ENCODE measurements at places on chromosomes 2 and 18. TPM values are rescaled to one million over a fixed set of nuclear protein-coding genes. Genes with fewer than 3 reads are reported as not detected.

Gene HOXD3
- 47.6 TPM for total RNA-seq

Gene NETO1
- total RNA-seq, result 0.35 TPM

Gene NFE2L2
- 80.3 TPM for total RNA-seq

Gene SPHKAP
- 0.27 TPM for total RNA-seq

Gene THUMPD2
- total RNA-seq, result 32.9 TPM

Gene DLGAP1
- 18.9 TPM for total RNA-seq

Gene ROCK2
- 25.9 TPM for total RNA-seq

Gene SLC14A1
- total RNA-seq, result 0.38 TPM

Gene SERPINB11
- not detected for total RNA-seq

Gene PPP1CB
- total RNA-seq, result 219 TPM

Gene VIT
- total RNA-seq, result not detected

GRCh38 chr2:138652378-138652777, 127.8 kb downstream of the NXPH2 start:
- ATAC-seq, result no peak

DNA sequence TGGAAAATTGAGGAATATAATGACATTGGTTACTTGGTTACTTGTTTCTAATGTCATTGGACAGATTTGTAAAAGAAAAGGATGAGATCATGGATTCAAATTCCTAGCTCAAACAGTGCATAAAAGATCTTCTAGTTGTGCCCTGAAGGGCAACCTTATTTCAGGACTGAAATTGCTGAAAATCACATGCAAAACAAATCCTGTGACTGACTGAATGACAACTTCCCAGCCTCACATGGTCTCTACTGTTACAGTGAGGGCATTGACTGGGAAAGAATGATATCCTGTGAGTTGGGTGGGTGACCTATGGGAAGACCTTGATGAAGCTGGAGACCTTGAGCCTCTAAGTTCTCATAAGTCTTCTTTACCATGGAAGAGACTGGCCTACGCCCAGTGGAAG, 90.4 kb upstream of the HAAO start:
- no peak for ATAC-seq

DNA sequence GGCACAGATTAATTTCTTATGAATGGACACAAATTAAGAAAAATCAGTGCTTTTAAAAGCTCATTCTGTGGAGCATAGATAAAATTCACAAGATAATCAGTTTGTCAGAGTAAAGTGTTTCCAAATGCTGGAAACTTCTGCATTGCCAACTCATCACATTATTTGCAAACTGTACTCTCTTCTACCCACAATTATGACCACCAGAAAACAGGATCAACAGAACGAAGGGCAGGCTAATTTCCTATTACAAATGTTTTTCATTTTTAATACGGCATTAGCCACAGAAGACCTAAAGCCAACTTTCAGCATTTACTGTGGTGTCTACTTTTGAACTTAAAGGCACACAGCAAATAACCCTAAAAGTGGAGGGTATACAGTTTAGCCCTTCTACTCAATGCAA, 6.0 kb downstream of the IRS1 start:
- no peak for ATAC-seq

DNA sequence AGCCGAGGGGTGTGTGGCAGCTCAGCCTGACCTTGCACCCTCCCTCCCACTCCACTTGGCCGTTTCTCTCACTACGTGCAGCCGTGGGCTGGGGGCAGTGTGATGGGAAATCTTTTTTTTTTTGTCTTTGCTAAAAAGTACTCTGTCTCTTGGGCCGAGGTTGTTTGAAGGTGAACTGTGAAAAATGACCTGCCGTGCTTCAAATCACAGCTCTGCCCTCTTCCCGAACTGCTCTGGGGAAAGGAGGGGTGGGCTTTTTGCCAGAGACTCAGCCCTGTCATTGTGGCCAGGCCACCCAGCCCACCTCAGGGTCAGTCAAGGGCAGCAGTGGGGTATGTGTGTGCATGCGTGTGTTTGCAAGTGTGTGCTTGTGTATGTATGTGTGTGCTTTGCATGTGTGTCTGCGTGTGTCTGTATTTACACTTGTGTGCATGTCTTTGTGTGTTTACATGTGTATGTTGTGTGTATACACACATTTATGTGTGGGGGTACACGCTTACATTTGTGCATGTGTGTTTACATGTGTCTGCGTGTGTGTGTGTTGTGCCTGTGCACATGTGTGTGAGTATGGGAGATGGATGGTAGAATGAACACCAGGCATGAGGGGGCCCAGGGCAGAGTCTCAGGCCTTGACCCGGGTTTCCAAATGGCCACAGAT, 61.3 kb upstream of the HAAO start:
- peak; percentile 16 for ATAC-seq

- ATAC-seq, result no peak
Observed at GRCh38 chr2:138012082-138012481, 47.8 kb downstream of the HNMT start.

- no peak for ATAC-seq
Observed at GRCh38 chr18:2086439-2086838, 484.9 kb downstream of the METTL4 start.

GRCh38 chr18:12422936-12423335, 15.2 kb downstream of the PRELID3A start:
- no peak for ATAC-seq

- no peak for ATAC-seq
Observed at GRCh38 chr2:150484461-150485021, 2.9 kb downstream of the RND3 start.

GRCh38 chr2:111622859-111623258, 261.1 kb downstream of the ANAPC1 start:
- no peak for ATAC-seq

GRCh38 chr18:44830581-44830980, 149.9 kb downstream of the SETBP1 start:
- ATAC-seq, result no peak

GRCh38 chr2:238685327-238685709, 162.6 kb upstream of the TWIST2 start:
- peak; percentile 3 for ATAC-seq

GRCh38 chr2:157173740-157174184, 83.7 kb upstream of the GALNT5 start:
- no peak for ATAC-seq

GRCh38 chr2:2561346-2562095, 230.4 kb upstream of the MYT1L start:
- ATAC-seq, result no peak

DNA sequence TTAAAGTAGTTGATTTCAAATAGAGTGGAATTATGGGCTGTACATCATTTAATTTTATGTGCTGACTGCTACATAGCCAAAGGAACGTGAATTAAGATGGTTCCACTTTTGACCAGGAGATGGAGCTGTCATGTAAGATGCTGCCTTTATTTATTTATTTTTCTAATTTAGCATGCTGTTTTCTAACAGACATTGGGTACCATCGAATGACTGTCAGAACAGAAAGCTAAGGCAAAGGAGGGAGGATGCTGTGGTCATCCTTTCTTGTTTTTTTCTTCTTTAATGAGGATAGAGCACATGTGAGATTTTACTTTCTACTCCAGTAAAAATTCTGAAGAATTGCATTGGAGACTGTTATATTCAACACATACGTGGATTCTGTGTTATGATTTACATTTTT, at the start of gene SCN2A:
TSS of gene SCN2A (plus strand) at position 185 of the 400 bp plus-strand sequence. CDS start 56,410 bp downstream, outside the sequence.
- ATAC-seq, result peak; percentile 66

DNA sequence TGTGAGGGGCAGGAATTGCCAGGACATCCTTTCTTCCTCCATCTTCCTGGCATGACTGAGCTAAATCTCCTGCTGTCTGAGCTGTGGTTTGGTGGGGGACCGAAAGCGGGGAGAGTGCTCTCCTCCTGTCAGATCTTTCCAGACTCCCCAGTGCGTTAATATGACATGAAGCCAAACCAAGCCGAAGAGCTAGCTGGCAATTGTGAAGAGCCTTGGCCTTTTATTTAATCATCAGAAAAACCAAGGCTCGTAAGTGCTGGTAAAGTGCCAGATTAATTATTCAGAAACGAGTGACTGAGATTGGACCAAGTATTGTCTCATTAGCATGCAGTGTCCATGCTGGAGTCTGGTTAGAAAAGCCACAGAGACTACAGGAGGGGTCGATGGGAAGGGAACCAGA, 14.5 kb upstream of the LRPPRC start:
- ATAC-seq, result no peak

GRCh38 chr18:69022426-69022825, 224.5 kb downstream of the CCDC102B start:
- no peak for ATAC-seq

GRCh38 chr2:182646763-182647498, 69.1 kb upstream of the DNAJC10 start:
- no peak for ATAC-seq

GRCh38 chr2:98378901-98379300, 32.6 kb downstream of the CNGA3 start:
- no peak for ATAC-seq

GRCh38 chr18:11981543-11982366, 448 bp downstream of the IMPA2 start:
- no peak for ATAC-seq

DNA sequence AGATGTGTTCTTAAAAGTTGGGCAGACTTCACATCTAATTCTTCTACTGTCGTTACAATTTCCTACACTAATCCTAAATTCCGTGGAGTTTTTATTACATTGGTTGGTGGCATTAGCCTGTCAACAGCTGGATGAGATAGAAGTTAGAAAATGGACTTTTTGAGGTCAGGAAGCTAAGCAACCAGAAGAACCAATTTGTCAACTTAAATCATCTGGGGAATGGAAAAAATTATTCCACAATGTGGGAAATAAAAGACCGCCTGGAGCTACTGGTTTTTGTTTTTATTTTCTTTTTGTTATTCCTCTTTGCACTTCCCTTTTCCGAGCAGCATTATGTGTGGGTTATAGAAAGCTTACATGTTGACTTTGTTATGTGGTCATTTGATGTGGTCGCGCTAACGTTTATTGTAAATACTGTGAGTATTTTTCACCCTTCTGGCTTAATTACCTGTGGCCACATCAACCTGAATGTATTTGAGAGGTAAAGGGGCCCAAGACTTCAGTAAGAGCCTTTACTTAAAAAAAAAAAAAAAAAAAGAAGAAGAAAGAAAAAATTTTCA, 75.3 kb downstream of the PTPRM start:
- no peak for ATAC-seq

GRCh38 chr2:232316461-232317330, 61.9 kb upstream of the ALPP start:
- no peak for ATAC-seq

GRCh38 chr2:8545695-8546611, 135.9 kb upstream of the ID2 start:
- no peak for ATAC-seq

DNA sequence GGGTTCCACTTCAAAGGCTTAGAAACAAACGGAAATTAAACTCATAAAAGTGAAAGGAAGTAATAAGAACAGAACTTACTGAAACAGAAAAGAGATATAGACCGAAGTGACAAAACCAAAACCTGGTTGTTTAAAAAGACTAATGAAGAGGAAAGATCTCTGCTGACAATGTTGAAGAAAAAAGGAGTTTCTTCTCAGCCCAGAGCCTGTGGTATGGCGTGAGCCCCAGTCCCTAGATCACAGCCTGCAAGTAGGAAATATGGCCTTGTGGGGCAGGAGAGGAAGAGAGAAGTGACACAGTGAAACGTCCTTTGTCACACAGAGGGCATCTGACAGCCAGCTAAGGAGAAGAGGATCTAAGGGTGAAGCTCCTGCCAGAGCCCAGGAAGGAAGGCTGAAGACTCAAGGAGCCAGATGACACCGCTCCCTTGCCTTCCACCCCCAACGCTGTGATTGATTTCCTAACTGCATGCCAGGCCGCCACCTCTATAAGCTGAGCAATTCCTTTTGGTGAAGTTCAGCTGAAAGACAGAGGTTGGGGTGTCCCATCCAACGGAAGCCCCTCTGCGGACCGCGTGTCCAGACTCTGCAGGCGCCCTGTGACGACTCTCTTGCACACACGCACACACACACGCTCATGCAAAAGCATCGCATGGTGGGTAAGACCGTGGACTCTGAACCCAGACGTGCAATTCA, 141.1 kb downstream of the HDAC4 start:
- ATAC-seq, result no peak

GRCh38 chr2:144694456-144694855, 174.5 kb upstream of the ZEB2 start:
- ATAC-seq, result no peak

DNA sequence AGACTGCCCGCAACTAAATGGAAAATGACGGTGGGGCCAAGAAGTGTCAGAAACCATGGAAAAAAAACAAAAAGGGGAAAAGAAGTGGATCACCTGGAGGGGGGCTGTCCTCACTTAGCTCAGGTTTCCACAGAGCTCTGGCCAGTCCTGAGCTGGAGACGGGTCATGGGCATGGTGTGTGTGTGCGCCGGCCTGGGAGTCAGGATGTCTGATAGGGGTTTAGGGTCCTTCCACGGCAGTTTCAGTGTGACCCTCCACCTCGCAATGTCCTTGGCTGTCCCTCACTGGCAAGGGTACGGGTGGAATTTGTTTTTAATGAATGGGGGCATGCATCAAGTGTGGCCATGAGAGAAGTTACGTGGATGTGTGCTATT, 133.2 kb upstream of the MEIS1 start:
- no peak for ATAC-seq

- ATAC-seq, result peak; percentile 77
Observed at GRCh38 chr2:29130295-29130694, 15.1 kb downstream of the CLIP4 start.

GRCh38 chr2:167537743-167538142, 649.5 kb downstream of the XIRP2 start:
- ATAC-seq, result no peak

- ATAC-seq, result no peak
Observed at GRCh38 chr2:24774373-24774772, 18.8 kb downstream of the PTRHD1 start.

DNA sequence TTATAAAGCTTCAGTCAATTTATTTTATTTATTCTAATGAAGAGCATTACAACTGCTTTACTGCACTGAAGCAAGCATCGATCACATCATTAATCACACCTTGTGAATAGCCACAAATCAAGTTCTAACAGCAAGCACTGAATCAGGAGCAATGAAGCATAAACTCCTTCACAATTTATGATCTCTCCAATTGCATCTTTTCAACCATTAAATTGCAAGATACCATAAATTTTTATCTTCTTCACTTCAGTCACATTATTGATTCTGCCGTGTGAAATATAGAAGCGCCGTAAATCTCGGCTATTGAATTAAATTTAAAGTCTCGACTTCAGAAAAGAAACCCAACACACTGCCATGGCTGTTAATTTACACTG, 298.7 kb downstream of the CDCA7 start:
- no peak for ATAC-seq
